ENCODE measurements at places on chromosomes 11 and 22.

DNA sequence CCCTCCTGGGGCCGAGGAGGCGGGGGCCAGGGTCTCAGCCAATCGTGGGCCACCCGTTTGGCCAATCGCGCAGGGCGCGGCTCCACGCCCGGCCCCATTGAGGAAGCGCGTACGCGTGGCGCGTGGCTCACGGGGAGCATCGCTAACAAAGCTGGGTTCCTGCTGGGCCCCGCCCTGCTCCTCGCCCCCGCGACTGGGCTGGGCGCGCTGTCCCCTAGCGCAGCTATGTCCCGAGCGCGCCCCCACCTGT lies 614 bp upstream of the ASCL2 start:
- DNase-seq = no peak

DNA sequence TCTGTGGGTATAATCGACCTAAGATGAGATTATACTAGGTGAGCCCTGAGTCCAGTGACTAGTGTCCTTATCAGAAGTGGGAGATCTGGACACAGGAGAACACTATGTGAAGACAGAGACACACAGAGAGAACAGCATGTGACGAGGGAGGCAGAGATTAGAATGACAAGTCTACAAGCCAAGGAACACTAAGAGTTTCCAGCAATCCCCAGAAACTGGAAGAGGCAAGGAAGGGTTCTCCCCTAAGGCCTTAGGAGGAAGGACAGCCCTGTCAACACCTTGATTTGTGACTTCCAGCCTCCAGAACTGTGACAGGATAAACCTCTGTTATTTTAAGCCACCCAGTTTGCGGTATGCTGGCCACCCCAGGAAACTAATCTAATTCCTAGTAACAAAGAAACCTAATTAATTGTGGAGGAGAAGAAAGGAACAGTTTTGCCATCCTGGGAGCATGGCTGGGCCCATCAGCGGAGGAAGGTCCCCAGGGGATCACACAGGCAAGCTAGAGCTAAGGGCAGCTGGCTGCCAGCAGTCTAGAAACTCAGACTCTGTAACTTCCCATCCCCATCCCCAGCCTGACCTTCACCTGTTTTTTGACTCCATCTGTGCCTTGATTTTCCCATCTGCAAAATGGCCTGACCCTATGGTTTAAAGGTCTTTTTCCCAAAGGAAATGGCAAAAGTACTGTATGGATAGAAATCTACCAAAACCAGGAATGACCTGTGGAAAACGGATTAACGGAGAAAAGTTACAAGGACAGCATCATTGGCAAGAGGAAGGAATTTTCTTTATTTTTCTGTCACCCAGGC lies 10.3 kb upstream of the THOC5 start:
- DNase-seq = no peak

GRCh38 chr11:17287058-17287457 lies 10.5 kb downstream of the NUCB2 start:
- no peak for DNase-seq

GRCh38 chr22:50105208-50106100 lies 15.6 kb downstream of the MOV10L1 start:
- no peak for DNase-seq

DNA sequence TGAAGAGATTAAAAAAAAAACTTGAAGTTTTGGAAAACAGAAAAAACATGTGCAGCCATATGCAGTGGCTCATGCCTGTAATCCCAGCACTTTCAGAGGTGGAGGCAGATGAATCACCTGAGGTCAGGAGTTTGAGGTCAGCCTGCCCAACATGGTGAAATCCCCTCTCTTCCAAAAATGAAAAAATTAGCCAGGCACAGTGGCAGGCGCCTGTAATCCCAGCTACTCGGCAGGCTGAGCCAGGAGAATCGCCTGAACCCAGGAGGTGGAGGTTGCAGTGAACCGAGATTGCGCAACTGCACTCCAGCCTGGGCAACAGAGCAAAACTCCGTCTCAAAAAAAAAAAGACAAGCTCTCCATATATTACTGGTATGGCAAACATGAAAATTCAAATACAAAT lies 7.6 kb downstream of the DLG2 start:
- no peak for DNase-seq

DNA sequence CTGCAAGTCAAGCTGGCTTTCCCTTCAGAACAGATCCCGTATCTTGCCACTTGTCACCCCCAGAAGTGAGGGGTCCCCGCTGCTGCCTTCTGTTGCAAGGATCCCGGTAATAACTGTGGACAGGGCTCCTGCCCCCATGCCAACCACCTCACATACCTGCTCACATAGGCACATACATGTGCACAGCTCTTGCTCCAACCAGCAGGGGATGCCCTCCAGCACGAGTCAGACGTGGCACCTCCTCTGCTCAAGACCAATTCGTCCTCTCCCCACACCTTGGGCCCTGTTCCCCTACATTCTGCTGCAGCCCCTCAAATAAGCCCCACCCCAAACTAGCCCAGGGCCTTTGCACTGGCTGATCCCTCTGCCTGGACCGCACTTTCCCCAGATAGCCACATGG lies 163.3 kb downstream of the CRYBB2 start:
- DNase-seq = no peak

DNA sequence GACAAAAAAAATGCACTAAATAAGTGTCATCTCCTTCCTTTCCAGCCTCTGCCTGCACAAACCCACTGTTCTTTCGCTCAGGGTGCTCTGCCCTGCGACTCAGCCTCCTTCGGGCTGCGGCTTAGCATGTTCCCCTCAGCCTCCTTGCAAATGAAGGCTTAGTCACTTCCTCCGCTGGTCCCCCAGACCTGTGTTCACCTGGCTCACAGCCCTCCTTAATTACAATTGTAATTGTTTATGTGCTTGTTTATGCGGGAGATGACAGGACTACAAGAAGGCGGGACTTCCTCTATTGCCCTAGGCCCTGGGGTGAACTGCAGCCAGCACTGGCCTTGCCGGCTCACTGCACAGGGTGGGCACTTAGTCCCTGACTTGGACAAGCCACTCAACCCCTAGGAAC lies 303.6 kb downstream of the KIRREL3 start:
- DNase-seq = no peak

Measured in activated T-helper 1 cell treated with anti-CD3 and anti-CD28 coated beads, Interleukin-2, amount 50 U/mL, for 16 hours (primary cell).